ENCODE measurements at places on chromosomes 3 and 15.

DNA sequence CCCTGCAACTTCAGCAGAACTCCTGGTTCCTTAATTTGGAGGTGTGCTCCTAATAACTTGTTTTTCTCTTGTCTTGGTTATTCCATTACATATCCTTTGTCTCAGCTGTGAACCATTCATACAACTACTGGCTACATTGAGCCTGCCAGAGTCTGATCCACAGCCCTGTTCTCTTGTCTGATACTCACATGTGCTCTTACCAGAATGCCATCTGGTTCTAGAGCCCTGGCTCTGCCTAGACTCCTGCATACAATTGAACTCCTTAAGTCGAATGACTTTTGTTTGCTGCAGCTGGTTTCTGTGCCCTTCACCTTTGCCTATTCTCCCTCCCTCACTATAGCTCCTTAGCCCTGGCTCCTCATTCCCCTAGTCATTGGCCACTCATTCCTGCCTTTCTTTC is 85.5 kb downstream of the LRRC28 start:
- DNase-seq, result no peak

- DNase-seq, result no peak
These were observed 408.5 kb upstream of the AGTR1 start for GRCh38 chr3:148289159-148289558.

GRCh38 chr3:122099255-122099654 is 44.1 kb downstream of the CD86 start:
- DNase-seq, result no peak

- DNase-seq, result peak; percentile 76
These were observed 124.6 kb upstream of the KCNAB1 start for GRCh38 chr3:155995525-155996370.

- DNase-seq, result no peak
These were observed 28.2 kb upstream of the BCL6 start for GRCh38 chr3:187773233-187774184.

DNA sequence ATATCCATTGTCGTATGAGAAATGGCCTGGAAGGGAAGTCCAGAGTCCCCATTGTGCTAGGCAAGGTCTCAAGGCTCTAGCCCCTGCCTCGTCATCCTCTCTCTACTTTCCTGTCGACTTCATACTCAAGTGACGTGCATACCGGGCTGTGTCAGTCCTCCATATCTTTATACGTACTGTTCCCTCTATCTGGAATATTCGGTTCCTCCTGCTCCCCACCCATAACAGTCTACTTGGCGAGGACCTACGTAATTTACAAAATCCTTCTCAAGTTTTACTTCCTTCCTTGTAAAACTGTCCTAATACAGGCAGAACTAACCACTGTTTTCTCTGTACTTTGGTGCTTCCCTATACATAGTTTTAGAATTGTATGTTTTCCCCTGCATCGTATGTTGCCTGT is 2.2 kb upstream of the ALPK3 start:
- DNase-seq, result no peak

DNA sequence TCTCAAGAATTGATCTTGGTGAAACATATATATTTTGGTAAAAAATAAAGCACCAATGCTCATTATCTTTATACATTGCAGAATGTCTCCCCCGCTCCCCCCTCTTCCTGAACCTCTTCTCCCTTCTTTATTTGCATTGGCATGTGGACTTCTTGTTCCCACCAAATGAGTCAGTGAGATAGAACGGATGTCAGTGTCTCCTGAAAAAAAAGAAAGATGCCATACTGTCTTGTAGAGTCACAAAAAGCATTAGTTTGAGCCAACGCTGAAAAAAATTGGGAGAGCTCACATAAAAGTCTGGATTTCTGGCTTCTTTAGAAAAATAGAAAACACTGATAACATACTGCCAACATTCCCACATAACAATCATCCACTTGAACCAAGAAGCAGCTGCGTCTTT is 32.0 kb upstream of the STXBP5L start:
- DNase-seq, result no peak

DNA sequence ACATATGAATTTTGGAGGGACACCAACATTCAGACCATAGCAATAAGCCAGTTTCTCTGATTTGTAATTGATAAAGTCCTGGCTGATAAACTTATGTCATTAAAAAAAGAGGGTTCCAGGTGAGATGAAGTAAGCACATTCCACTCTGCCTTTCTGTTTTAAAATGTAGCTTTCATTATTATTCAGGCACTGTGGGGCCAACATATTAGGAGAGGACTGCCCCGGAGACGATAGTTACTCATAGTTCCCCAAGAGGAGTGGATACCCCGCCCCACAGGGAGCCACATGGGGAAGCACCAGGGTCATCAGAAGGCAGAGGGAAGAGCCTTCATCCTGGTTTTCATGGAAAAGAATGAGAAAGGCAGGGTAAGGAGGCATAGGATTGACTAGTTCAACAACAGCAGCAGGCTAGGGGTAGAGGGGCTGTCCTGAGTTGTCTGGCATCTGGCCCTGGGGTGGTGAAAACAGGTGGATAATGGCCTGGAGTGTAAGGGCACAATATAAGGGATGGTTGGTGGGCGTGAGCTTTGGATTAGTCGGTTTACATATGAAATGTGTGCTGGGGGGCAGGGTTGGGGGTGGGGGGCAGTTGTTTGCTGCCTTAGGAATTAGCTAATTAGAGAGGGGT is 78.7 kb upstream of the PROK2 start:
- DNase-seq, result no peak

- DNase-seq, result no peak
These were observed 109.3 kb downstream of the OXNAD1 start for GRCh38 chr3:16374047-16374934.

DNA sequence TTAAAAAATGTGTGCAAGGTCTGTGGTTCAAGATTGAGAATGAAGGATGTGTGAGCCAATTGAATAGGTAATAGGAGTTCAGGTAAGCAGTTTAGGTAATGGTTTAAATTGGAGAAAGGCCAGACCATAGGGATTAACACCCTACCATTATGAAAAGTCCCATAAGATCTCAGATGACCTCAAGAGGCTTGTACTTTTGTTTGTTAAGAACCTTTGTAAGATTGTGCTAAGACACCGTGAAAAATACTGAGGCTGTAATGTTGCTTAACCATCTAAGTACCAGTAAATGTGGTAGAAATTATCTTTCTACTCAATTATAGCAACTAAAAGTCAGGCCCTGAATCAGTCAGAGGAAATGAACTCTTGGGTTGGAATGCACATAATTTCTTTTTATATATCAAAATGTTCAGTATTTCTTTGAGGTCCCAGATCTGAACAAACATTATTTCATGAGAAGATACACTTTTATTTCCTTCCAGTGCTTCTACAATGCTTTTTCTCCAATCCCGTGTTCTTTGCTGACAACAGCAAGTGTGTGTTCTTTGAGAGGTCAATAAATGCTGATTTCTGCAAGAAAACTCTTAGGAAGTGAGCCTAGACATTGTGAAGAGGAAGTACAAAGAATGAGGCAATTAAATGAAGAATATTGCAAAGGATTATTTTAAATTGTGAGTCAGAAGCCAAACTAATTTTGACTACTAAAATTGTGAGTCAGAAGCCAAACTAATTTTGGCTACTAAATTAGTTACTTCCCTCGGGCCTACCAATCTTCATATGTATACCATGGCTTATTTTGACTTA is 66.4 kb downstream of the TCF12 start:
- DNase-seq, result peak; percentile 9

DNA sequence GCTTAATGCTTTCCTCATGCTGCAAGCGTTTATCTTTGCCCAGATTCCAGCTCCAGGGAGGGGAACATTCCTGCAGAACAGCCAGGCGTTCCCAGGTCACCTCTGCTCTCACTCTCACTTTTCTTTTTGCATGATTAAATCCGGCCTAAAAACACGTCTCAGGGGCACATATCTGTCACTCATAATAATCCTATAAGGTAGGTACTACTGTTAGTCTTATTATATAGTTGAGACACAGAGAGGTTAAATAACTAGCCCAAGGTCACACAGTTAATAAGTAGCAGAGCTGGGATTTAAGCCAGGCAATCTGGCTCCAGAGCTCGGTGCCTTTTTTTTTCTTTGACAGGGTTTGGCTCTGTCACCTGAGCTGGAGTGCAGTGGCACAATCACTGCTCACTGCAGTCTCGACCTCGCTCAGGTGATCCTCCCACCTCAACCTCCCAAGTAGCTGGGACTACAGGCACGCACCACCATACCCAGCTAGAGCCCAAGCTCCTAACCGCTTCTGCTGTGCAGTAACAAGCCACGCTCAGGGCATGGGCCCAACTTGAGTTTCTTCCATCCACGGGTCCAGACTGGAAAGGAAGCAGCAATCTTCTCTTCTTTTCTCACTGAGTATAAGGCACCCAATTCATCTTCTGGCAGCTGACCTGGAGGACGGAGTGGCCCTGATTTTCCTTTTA is 96.5 kb downstream of the LIPC start:
- no peak for DNase-seq

GRCh38 chr3:13728487-13728886 is 151.4 kb downstream of the WNT7A start:
- DNase-seq, result no peak

DNA sequence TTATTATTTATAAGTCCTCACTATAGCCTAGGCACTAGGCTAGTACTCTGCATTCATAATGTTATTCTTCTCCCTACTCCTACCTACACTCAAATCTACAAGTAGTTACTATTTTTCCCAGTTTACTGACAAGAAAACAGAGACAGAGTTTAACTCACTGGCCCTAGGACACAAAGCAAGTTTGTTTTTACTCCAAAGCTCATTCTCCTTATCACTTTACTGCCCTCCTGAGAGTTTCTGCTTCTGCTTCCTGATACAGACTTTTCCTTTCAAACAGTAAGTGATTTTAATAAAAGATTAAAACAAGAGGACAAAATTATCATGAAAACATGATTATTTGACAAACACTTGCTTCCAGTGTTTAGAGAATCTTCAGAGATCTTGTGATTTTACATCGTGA is 60.6 kb upstream of the CADPS start:
- DNase-seq, result no peak

- DNase-seq, result no peak
These were observed 110.5 kb upstream of the ABHD17C start for GRCh38 chr15:80584561-80584964.

DNA sequence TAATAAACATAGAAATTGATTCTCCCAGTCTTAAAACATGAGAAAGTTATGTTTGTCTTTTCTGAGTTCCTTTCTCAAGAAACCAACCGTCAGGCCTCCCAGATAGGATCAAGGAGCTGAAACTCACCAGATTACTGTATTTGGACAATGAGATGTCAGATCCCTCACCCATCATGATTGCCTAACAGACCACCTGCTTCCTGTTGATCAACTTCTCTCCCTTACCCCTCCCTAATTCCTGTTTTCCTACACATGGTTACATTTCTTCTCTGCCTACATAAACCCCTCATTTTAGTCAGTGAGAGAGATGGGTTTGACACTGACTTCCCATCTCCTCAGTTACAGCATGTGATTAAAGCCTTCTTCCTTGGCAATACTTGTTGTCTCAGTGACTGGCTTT is 917.5 kb downstream of the FHIT start:
- no peak for DNase-seq

- DNase-seq, result no peak
These were observed 23.2 kb upstream of the PIGZ start for GRCh38 chr3:196991581-196992460.

GRCh38 chr3:185729337-185730055 is 95.3 kb downstream of the IGF2BP2 start:
- peak; percentile 91 for DNase-seq

- DNase-seq, result peak; percentile 35
These were observed 683 bp downstream of the UBE2Q2 start for GRCh38 chr15:75843678-75844581.

DNA sequence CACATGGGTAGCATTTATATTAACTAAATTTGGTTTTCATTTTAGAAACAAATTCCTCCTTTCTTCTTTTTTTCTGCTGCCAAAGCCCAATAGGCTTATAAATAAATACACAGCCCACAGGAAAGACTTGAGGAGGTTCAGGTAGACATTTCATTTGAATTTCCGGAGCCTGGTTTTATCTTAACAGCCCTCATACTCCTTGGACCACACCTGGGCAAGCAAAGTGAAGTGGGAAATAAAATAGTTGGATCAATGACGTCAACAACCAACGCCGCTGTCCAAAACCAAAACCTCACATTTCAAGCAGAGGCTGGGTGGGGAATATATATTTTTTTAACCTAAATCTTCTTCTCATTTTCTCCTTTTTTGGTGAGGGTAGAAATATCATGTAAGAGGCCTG is 53.2 kb downstream of the RFTN1 start:
- no peak for DNase-seq

DNA sequence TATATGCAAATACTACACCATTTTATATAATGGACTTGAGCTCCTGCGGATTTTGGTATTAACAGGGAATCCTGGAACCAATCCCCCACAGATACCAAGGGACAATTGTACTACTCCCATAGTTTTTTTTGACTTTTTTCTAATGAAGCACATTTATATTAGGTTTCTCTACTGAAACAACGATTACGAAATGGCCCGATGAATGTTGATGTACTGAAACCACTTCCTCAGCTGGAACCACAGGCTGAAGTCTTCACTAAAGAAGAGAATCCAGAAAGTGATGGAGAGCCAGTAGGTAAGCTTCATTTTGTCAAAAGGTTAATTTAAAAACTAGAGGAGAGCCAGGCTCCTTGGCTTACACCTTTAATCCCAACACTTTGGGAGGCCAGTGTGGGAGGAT is 121.5 kb upstream of the LRRFIP2 start:
- no peak for DNase-seq

DNA sequence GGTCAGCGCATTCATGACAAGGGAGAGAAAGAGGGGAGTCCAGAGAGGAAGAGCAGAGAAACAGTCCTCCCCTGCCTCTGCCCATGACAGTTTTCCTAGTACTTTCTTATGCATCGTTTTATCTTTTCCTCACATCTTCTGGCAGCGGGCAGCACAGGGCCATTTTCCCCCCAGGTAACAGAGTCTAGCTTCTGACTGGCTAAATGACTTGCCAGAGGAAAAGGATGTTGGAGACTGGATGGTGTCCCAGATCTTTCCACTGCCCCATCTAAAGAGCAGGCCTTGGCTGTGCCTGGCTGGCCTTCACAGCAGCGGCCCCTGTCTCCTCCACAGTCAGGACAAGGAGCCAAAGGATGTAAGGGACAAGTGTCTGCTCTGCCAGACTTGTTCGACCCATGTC is 59.3 kb downstream of the CTDSPL start:
- DNase-seq, result no peak

DNA sequence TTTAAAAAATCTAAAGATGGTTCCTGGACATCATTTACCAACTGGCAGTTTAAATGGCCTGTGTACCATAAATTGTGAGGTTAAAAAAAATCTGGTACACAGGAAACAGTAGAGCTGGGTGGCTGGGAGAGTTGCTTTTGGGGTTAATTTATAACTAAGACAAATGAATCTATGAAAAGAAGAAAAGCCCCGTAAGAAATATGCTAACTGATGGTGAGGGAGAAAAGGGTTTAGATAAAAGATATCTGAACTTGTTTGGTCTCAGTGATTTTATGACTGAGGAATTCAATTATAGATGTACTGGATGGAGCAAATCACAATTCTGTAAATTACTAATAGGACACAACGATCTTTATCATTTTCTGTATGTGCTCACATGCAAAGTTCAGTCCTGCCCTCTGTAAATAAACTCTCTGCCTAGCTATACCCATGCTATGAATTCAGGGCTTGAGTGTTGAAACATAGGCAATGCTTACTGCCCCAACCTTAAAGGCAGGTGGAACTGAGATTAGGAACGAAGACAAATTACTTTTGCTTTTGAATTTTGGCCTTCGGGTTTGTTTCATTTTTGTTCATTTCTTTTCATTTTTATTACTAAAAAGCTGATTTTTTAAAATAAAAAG is 28.0 kb downstream of the PPARG start:
- no peak for DNase-seq

- no peak for DNase-seq
These were observed 14.7 kb downstream of the VPS39 start for GRCh38 chr15:42193383-42193782.

Measured in RKO (cell line).